ENCODE measurements at places on chromosomes 7 and 10.

GRCh38 chr7:82633592-82633991, 190.0 kb upstream of the CACNA2D1 start:
- no peak for DNase-seq

GRCh38 chr7:129714514-129715063, 103.1 kb downstream of the NRF1 start:
- no peak for DNase-seq

GRCh38 chr10:113095419-113096127, 145.5 kb downstream of the TCF7L2 start:
- DNase-seq: no peak

- DNase-seq: no peak
Observed at GRCh38 chr10:38070501-38070900, 23.6 kb upstream of the ZNF37A start.

GRCh38 chr10:49007129-49007528, 67.5 kb upstream of the LRRC18 start:
- no peak for DNase-seq

GRCh38 chr7:118476036-118476435, 251.5 kb downstream of the ANKRD7 start:
- DNase-seq: no peak
